CD4-positive, alpha-beta T cell treated with Interleukin-12 subunit alpha and Interleukin-12 subunit beta, for 1 hour (primary cell): ENCODE measurements at places on chromosomes 2 and 18.

- no peak for DNase-seq
These were observed 49.1 kb downstream of the FASTKD2 start for GRCh38 chr2:206814498-206814897.

- no peak for DNase-seq
These were observed 35.2 kb downstream of the CPO start for GRCh38 chr2:206974551-206974950.

GRCh38 chr2:10331702-10332401, 29.1 kb downstream of the HPCAL1 start:
- DNase-seq = peak; percentile 46

DNA sequence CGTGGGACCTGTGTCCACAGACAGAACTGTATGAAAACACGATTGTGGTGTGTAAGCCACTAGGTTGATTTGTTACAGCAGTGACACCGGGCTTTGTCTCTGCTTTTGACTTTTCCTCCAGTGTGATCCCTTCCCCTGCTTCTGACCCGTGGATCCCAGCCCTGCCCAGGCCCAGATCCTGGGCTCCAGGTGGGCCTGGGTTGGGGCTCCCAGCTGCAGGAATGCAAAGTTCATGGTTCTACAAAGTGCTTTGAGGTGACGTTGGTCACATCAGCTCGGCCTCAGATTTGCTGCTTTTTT, 26.8 kb downstream of the HPCAL1 start:
- DNase-seq = no peak

- no peak for DNase-seq
These were observed 16.4 kb downstream of the SIGLEC15 start for GRCh38 chr18:45841765-45842442.

GRCh38 chr2:165627470-165627869, 158.0 kb downstream of the CSRNP3 start:
- no peak for DNase-seq

- DNase-seq = no peak
These were observed 656.6 kb downstream of the GALR1 start for GRCh38 chr18:77906103-77906892.

GRCh38 chr2:66968946-66969345, 428.2 kb upstream of the ETAA1 start:
- no peak for DNase-seq

DNA sequence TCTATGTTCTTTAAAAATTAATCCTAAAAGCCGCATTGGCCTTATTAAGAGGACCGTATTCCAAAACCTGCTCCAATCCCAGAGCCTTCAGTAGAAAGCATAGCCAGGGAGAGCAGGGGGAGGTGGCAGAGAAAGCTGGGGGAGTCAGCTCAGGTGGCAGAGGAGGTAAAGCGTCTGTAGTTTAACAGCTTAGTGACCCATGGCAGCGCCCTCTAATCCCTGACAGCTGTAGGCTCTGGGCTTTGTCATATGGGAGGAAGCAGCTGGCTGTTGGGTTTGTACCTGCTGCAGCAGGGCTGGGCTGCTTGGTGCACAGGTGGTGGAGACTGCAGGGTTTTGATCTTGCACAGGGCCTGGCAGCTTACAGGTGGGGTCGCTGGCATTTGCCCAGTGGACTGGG, 50.6 kb downstream of the THNSL2 start:
- DNase-seq = no peak

DNA sequence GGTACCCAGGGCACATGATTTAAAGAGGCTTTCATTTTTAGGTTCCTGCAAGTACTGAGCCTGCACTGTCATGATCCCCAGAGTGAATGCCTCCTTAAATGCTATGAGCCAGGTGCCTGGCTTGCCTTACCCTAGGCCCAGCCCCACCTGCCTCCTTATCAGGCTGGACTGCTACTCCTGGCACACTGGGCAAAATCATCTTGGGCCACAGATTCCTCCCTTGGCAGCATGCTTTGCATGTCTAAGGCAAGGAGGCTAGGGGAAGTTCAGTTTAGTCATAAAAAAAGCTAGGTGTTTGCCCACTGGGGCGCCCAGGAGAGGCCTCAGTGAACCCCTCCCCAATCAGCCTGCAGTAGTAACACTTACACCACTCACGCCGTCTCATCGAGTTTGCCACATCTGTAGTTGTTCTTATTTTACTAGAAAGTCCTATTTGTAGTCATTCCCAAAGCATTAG, 45.1 kb downstream of the LBH start:
- no peak for DNase-seq

DNA sequence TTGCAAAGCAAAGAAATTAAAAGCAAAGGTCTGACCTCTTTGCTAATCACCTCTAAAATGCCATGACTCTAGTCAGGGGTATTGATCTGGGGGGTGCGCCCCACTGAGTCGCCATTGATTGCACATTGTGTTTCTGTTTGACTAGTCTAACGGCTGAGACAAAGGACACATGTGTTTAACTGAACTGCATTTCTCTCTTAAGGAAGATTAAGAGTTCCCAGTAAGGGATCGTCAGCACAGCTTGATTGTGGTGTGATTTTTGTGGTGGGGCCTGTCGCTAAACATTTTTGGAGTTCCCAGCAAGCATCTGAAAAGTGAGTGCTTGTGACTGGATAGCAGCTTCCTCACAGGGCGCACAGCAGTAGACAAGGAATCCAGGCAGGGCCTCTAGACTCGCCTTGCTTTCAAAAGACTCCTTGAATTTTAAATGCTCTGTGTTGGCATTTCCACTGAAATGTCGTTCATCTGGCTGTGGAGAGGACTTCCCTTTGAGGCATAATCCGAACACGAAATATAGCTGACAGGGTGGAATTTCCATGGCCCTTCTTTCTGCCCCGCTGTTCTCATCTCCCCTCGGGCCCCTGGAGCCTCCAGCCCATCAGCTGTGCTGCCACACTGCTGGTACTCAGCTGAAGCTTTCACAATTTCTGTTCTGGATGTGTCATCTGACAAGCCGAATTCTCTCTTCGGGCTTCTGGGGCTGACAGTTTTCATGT, 126.3 kb downstream of the FAM168B start:
- no peak for DNase-seq

- DNase-seq = no peak
These were observed 3.6 kb downstream of the COMMD1 start for GRCh38 chr2:61909116-61909515.

- no peak for DNase-seq
These were observed 318.2 kb downstream of the RND3 start for GRCh38 chr2:150169237-150169629.

DNA sequence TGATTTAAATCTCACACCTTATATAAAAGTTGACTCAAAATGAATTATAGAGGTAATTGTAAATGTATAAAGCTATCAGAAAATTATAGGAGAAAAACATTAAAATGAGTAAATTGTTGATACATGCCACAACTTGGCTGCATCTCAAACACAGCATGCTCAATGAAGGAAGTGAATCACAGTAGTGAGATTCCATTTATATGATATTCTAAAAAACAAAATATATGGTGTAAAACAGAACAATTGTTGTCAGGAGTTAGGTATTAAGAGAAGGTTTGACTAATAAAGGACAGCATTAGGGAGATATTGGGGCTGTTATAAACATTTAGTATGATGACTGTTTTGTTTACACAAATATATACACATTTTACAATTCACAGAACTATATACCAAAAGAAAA, 356.6 kb upstream of the CELF4 start:
- DNase-seq = no peak
